ENCODE measurements at places on chromosomes 3 and 15.
A peak's percentile ranks its signal among the peaks of the same experiment; 100 is the strongest.

DNA sequence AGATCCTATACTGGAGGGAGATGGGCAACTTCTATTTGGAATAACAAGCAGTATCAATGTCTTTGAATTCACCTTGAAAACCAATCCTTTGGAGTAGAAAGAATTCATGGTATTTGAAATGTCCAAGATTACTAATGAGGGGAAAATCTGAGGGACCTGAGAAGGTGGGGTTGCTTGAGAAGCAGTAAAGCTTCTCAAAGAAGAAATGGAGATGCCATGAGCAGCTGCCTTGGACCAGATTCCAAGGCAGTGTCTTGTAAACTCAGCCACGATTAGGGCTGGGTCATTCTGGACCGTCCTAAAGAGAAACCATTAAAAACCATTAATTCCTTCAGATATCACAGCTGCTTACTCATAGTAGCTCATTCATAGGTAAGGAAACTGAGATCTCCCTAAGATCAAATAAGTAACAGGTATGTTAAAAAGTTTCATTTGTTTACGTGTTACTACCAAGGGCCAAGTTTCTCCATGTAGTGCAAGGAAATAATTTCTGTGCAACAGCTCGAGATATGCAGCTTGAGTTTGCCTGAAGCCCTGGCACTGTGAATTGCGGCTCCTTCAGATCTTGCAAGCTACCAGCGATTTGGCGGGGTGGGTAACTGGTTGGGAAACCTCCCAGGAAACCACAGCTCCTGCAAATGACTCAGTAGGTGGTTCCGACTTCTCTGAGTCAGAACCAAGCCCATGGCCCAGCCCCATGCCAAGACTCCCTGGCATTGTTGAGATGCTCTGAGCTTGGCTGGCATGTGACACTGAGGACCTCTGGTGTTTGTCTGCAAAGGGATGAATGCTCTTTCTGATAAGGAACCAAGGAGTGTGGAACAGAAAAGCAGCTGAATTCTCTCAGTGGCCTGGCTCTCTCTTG is 296.8 kb downstream of the RORA start:
- peak; percentile 50 for DNase-seq

DNA sequence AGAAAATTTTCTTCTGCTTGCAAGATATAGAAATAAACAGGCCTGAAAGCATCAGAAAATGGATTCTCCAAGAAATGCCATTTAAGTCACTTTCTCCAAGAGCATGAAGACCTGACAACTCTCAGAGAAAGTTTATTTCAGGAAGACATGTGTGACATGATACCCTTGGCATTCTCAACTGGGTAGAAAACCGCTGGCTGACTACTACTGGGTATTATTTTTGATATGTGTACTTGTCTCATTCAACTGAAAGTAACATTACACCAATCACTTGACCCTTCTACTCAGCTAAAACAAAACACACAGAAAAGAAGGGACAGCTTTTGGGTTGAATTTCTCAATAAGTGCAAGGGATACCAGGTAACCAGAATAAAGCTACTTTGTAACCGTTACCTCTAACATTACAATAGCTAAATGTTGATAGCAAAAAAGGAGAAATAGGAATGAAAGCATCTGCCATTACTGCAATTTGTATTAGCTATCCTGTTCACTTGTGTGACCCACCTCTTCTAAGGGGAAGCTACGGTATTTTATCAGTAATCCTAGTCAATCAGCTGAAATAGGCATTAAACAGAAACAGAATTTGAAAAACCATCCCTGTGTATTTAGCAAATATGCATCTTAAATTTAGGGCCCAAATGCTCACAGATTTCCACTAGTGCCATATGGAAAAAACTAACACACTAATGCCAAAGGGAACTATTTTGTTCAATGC is 7.3 kb downstream of the TRA2B start:
- DNase-seq, result no peak

GRCh38 chr3:192652727-192653126 is 74.6 kb downstream of the FGF12 start:
- no peak for DNase-seq

DNA sequence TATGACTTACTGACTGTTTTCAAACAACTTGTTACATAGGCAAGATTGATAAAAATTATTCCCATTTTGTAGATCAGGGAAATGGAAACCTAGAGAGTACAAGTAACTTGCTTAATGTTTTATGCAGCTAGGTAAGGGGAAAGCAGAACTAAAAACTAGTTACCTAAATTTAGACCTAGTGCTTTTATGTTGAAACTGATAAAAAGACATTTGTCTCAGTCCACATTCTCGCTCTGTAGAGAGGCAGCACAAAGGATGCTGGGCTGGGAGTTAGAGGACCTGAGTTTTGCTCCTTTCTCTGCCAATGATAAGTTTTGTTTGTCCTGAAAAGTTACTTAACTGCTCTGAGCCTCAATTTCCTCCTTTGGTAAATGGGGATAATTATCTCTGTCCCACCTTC is 17.4 kb downstream of the TIMP4 start:
- DNase-seq, result no peak

DNA sequence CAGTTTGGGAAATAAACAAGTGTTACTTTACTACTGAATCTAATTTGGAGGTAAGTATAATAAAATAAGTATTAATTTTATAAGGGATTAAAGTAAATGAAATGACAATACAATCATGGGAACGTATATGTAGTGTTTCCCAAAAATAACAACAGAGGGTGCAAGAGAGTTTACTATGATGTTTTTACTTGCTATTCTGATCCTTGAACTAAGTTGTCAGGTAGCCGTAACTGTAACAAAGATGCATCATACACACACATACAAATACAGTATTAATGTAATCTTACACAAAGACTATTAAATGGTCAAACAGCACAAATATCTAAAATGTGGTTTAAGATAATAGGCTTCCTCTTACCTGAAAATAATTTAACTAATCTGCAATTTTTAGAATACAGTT is 311.4 kb downstream of the TBC1D5 start:
- no peak for DNase-seq

GRCh38 chr3:113129168-113129567 is 82.2 kb upstream of the BOC start:
- no peak for DNase-seq
